LoVo (cell line): ENCODE measurements at places on chromosomes 5 and 9.

- DNase-seq: no peak
These were observed 1981.7 kb upstream of the NUDT12 start for GRCh38 chr5:105544300-105544699.

GRCh38 chr9:30915451-30915850, 1469.0 kb upstream of the ACO1 start:
- no peak for DNase-seq

DNA sequence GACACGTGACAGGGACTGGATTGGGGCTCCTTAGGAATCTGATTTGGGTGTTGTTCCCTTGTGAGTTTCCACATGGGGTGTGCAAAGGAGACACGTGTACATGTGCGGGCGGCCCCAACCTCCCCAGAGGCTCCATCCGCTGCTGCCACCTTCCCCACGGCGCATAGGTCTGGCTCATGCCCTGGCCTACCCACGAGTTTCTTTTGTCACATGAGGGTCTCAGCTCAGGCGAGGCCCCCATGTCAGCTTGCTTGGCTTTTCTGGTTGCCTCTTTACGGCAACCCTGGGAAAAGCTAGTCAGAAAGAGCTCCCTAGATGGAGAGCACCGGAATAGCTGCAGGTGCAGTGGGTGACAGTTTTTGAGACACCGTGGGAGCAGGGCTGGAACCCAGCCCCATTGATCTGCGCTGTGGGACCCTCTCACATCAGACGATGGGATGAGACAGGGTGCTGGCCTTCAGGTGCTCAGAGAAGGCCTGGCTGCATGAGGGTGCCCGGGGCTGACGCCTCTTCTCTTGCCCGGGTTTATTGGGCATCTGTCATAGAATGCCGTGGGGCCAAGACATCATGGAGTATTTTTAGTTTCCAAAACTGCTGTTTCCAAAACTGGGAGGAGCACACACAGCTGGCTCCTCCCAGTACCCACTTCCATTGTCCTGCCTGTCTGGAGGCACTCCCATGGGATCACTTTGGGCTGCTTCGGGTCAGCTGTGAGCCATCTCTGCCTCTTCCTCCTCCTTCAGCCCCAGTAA, 107.8 kb downstream of the WNK2 start:
- DNase-seq: no peak

DNA sequence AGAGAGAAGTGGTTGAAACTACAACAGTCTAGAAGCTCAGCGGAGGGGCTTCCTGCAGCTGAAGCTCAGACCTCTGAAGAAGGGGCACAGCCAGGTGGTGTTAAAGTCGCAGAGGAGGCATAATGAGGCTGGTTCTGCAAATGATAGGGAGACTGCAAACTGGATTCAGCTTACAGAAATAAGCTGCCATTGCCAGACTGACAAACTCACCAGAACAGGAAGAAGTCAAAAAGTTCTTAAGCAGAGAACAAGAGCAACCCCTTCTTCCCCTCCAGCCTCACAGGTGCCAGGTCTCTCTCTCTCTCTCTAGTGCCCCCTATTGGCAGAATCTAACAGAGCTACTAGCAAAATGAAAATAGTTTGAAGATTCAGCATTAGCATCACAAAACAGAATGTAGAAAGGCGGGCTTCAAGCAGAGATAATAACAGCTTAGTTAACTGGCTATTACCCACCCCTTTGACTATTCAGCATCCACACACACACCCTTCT, 76.7 kb downstream of the GRAMD2B start:
- DNase-seq: no peak

DNA sequence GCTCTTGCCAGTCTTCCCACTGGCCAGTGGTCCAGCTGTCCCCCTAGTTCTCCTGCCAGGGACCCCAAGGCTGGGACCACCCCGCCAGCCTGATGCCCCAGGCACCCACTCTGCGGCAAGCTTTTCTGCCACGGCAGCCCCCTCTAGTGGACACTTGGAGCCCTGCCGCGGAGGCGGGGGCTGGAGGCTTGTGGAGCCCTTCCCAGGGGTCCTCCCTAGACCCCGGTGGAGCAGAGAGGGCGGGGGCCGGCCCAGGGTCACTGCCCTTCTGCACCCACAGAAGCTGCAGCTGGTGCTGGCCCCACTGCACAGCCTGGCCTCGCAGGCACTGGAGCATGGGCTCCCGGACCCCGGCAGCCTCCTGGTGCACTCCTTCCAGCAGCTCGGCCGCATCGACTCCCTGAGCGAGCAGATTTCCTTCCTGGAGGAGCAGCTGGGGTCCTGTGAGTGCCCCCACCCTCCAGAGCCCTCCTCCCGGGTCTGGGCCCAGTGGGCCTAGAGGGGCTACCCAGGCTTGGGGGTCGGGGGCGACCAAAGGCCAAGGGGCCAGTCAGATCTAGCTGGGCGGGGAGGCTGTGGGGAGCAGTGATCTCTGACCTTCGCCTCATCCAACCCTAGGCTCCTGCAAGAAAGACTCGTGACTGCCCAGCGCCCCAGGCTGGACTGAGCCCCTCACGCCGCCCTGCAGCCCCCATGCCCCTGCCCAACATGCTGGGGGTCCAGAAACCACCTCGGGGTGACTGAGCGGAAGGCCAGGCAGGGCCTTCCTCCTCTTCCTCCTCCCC, 9.1 kb downstream of the EGFL7 start:
- no peak for DNase-seq

GRCh38 chr5:76859591-76860247, 9.9 kb downstream of the S100Z start:
- no peak for DNase-seq

DNA sequence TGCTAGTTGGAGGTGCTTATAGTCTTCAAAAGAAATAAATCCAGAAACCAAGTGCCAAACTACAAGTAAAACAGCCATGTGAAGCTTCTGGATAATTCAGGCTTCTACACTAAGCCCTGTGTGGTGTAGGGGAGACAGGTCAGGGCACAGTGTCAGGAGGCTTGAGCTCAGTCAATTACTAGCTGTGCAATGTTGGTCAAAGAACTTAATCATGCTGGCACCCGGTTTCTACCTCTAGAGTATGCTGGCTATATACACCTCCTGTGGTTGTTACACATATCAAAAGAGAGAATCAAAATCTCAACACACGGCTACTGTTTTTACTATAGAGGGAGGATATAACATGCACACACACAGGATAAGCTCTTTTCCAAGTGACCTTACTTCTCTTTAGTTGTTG, 469.7 kb upstream of the ZNF462 start:
- no peak for DNase-seq

GRCh38 chr5:1208221-1208742, 6.9 kb downstream of the SLC6A19 start:
- no peak for DNase-seq

DNA sequence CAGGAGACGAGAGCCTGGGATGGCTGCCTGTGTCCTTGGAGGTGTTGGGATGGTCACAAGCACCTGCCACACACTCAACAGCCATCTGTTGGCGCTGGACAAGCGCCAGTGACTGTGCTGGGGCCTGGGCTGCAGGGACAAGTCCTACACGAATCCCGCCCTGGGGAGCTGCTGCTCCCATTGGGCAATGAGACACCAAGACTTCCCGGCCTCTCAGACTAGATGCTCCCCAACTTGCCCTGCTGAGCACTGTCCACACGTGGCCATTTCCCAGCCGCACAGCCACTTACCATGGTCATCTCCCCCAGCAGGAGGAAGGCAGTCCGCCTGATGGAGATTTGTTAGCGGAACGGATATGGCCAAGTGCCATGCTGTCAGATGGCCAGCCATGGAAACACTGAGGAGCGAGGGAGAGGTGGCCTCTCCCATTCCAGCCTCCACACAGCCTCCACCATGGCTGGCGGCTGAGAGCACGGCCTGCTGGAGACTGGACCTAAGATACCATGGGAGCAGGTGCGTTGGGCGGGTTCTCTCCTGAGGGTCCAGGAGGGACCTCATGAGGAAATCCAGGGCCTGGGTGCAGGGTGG, 43.9 kb downstream of the PRRT1B start:
- no peak for DNase-seq

DNA sequence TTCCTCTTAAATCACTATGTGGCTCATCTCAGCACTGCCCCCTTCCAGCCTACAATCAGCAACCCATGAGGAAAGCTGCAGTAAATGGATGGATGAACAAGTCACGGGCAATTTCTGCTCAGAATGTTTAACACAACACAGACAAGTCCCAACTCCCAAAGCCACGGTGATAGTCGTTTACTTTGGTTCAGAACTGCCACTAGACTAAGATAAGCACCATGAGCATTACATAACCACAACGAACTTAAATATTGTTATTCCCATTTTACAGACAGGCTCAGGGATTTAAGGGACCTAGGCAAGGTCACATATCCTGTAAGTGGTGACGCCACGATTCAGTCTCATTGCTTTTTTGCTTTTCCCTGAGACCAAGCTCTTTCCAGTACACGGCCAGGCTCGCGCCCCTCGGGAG, 2.0 kb upstream of the SMIM27 start:
- DNase-seq: no peak

GRCh38 chr9:37446401-37446800, 18.8 kb downstream of the ZBTB5 start:
- no peak for DNase-seq

DNA sequence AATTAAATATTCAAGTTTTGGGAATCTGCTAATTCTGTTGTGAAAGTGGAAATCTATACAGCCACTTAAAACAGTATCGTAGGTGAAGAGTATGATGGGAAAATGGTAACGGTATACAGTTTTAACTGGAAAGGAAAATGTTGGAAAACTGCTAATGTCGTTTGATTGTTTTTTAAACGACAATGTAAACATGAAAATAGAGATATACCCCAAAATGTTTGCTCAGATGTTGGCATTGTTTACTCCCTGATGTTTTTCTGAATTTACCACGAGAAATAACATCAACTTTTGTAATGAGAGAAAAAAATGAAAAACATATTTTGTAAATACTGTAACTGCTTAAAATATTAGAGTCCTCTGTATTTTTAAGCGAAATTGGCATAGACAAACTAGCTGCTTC, 2.7 kb downstream of the MATR3 start:
- no peak for DNase-seq

GRCh38 chr5:53326424-53327153, 153.8 kb upstream of the FST start:
- DNase-seq: no peak

GRCh38 chr9:92257327-92257726, 36.2 kb downstream of the IARS1 start:
- DNase-seq: no peak

DNA sequence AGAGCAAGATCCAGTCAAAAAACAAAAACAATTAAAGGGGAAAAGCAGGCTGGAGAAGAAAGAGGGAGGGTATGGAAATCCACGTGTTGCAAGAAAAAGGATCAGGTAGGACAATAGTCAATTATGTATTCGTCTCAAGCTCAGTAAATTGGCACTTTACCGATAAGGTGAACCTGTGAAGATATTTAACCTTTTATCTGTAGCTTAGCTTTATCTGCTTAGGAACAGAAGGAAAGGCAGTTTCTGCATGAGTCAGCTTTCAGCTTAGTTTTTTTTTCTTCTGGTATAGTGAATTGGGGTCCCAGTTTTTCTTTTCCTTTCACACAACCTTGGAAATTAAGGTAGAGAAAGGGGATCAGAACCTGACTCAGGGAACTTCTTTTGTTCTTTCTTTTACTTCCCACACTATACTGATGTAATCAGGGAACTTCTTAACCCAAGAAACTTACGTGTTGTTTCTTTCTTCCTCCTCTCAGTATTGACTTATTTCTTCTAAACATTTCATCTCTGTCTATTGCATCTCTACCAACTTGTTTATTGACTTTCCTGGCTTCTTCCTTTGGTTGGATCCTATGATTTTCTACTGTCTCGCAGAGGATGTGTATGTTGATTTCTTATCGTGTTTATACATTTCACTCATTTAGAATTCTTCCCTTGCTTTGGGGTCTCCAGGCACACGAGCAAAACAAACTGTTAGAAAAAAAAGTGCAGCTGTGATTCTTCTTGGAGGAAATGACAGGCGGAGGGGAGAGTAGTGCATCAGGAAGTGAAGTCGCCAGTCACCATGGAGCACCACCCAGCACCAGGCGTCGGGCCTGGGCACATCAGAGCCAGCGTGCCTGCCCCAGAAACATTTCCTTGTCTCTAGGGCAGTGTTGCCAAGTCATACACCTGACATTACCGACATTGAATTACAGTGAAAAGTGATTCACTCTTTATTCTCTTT, 123.0 kb upstream of the LHFPL2 start:
- DNase-seq: no peak

GRCh38 chr9:129316281-129317030, 138.4 kb upstream of the IER5L start:
- DNase-seq: no peak

DNA sequence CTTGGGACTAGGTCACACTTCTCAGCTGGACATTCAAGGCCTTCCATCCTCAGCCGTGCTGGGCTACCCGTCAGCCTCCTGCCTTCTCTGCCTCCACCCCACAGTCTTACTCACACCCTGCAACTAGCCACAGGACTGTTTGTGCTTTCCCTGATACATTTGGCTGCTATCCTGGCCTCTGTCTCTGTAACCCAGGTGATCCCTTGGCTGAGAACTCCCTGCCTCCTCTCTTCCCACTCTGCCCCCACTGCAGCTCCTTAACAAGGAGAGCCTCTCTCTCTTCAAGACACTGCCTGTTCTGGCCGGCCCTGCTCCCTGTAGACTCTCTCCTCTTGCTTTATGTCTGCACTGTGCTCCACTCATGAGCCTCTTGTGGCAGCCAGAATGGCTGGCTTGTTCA, 120.6 kb downstream of the MSX2 start:
- DNase-seq: no peak

GRCh38 chr9:3526165-3526996, 580 bp upstream of the RFX3 start:
- DNase-seq: peak; percentile 87

DNA sequence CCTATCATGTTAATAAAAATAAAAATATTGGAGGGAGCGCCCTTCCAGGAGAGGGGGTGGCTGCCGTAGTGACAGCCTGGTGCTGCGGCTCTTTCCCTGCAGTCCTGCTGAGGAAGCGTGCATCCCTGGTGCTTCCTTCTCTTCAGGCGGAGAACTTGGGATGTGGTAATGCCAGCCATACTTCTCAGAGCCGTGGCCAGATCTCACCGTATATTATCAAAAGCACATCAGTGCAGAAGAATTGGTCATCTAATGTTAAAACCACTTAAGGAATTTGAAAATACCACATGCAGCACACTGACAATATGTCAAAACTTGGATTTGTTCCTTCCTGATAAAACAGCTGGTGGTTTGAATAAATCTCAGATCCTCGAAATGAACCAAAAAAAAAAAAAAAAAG, 17.7 kb downstream of the C9orf40 start:
- no peak for DNase-seq
